ENCODE measurements at places on chromosomes 3 and 15. TPM values are rescaled to one million over a fixed set of nuclear protein-coding genes. Genes with fewer than 3 reads are reported as not detected.
A peak's percentile ranks its signal among the peaks of the same experiment; 100 is the strongest.

- no peaks in the 10 kb centered on the region for H3K27me3 ChIP-seq
- no peak overlapping the region for H3K27ac ChIP-seq
- DNase-seq, result no peak
- peaks cover 1% of the 10 kb centered on the region for H3K36me3 ChIP-seq
These were observed 64.0 kb upstream of the CDAN1 start for GRCh38 chr15:42800731-42801474.

SLCO2A1 gene
- not detected for total RNA-seq

DNA sequence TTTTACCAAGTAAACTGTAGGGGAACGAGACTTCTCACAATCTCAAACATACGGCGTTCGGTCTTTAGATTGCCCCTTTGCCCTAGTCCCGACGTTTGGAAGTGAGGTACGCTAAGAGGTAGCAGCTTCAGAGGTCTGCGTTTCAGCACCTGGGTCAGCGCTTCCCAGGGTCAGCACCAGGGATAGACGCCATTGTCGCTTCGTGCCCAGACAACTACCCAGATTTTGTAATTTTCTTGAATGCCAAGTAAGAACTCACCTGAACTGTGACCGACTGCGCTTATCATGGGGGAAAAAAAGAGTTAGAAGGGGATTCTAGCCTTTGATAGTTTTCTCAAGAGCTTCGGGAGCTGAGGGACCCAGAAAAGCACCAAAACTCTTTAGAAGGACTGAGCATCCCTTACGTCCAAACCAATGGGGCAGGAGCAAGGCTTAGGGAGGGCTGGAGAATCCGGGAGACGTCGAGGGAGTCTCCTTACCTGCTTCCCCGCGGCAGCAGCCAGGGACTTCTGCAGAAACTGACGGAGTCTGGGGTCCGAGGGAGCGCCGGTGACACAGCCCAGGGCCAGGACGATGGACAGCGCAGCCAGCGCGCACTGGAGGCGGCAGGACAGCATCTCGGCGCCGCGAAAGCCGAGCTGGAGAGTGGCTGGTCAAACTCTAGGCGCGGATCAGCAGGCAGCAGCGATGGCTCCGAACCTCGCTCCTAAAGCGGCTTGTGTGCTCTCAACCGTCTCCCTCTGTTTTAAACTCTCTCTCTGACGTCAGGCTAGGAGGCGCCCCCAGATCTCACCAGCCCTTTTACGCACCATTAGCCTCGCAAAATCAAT is at the start of gene SST:
Gene SST (minus strand): TSS at position 720 of the 830 bp plus-strand sequence. CDS start 103 bp downstream, at position 617.
- H3K27ac ChIP-seq, result no peak within 1 kb of the TSS
- DNase-seq, result no peak
- no peaks in the 10 kb centered on the region for H3K4me1 ChIP-seq
- peaks cover 48% of the 10 kb centered on the region for H3K27me3 ChIP-seq
- no peak within 1 kb of the TSS for H3K4me3 ChIP-seq

DNA sequence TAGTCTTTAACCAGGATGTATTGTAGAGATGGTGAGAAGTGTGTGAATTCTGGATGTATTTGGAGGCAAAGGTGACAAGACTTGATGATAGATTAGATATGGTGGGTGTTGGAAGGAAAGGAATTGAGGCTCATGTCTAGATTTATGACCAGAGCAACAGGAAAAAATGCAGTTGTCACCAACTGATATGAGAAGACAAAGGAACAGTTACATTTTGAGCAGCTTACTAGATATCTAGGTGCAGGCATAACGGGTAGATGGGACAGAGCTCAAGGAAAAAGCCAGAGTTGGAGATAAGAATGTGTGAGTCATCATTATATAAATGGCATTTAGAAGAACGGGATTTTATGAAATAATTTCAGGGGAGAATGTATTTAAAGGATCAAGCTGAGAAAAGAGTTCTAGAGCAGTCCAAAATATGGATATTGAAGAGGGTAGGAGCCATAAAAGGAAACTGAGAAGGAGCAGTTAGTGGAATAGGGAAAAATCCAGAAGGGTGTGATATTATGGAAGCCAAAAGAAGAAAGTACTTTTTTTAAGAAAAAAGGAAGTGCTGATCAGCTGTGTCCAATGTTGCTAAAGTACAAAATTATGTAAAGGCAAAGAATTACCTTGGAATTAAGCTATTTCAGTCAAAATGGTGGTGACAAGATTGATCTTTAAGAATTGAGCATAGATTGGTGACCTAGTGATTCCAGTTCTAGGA is 262.5 kb downstream of the CGGBP1 start:
- peaks cover 18% of the 10 kb centered on the region for H3K4me1 ChIP-seq
- no peak overlapping the region for H3K27ac ChIP-seq
- no peaks in the 10 kb centered on the region for H3K36me3 ChIP-seq
- no peak for DNase-seq
- peaks cover 36% of the 10 kb centered on the region for H3K27me3 ChIP-seq

GHSR gene
- total RNA-seq, result not detected

DNA sequence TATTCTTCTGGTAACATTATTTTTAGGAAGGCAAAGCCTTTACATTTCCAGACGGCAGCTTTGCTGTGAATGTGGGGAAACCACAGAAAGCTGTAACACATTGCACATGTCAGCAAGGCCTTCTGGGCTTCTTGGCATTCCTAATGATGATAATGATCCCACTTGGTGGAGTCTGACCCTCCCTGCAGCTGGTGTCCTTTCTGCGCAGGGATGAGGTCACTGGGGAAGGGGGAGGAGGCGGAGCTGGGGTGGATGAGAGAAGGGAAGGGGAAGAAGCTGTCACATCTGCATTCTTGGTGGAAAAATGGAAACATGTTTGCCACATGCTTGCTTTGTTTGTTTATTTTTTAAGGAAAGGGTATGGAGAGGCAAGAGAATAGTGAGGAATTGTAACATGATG is 68.6 kb downstream of the FILIP1L start:
- peaks cover 14% of the 10 kb centered on the region for H3K4me1 ChIP-seq
- peaks cover 1% of the 10 kb centered on the region for H3K36me3 ChIP-seq
- H3K27ac ChIP-seq, result no peak overlapping the region
- DNase-seq, result no peak
- H3K27me3 ChIP-seq, result no peaks in the 10 kb centered on the region

DNA sequence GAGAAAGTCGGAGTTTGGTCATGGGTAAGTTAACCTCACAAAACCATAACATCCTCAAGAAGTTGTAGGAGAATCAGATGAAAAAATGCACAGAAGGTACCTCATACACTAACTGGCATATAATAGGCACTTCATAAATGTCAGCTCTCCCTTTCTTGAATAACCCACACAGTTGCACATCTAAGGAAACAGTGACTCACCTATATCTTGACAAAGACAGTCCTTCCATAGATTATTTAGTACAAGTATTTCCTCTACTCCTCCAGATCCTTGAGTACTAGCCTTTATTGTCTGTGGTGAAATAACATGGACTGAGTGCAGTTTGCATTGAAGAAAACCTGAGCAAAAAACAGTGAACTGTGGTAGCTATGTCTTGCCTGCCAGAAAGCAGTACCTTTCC is 46.6 kb downstream of the MAGI1 start:
- peaks cover 2% of the 10 kb centered on the region for H3K27me3 ChIP-seq
- no peaks in the 10 kb centered on the region for H3K4me1 ChIP-seq
- H3K36me3 ChIP-seq, result no peaks in the 10 kb centered on the region
- no peak for DNase-seq
- no peak overlapping the region for H3K4me3 ChIP-seq

GRCh38 chr15:71434774-71435173 is 319.5 kb downstream of the THSD4 start:
- H3K27me3 ChIP-seq, result peaks cover 2% of the 10 kb centered on the region
- H3K27ac ChIP-seq, result no peak overlapping the region
- H3K4me3 ChIP-seq, result no peak overlapping the region
- no peaks in the 10 kb centered on the region for H3K4me1 ChIP-seq

DNA sequence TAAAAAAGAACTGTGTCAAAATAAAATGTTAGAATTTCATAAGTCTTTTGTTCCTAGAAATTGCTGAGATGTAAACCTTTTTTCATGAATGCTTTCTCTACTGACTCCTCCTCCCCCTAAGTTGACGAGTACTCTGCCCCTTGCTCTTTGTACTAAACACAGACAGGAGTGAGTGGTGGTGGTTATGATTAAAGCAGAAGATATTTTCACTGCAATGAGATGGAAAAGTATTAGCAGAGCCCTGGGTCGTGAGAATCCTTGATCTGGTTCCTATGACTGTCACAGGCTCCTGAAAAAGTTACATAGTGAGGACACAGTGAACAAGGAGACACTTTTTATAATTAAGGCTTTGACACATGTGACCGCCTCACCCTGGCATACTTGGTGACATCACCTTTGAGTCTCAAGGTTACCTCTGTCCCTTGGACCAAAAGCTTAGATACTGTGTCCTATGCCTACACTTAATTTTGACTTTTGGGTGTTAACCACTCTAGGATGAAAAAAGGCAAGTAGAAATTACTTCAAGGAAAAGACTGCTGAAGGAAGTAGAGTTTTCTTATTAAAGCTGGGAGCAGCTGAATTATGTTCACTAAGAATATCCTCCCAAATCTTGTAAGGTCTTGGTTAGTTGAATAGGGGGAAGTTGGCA is 130.4 kb upstream of the LYSMD4 start:
- no peaks in the 10 kb centered on the region for H3K27me3 ChIP-seq
- no peaks in the 10 kb centered on the region for H3K4me1 ChIP-seq
- H3K27ac ChIP-seq, result no peak overlapping the region
- H3K36me3 ChIP-seq, result no peaks in the 10 kb centered on the region
- H3K4me3 ChIP-seq, result no peak overlapping the region

GRCh38 chr3:110767156-110767555 is 304.5 kb upstream of the NECTIN3 start:
- DNase-seq, result no peak
- no peak overlapping the region for H3K27ac ChIP-seq
- peaks cover 5% of the 10 kb centered on the region for H3K4me1 ChIP-seq
- no peaks in the 10 kb centered on the region for H3K36me3 ChIP-seq
- H3K27me3 ChIP-seq, result peaks cover 2% of the 10 kb centered on the region

DNA sequence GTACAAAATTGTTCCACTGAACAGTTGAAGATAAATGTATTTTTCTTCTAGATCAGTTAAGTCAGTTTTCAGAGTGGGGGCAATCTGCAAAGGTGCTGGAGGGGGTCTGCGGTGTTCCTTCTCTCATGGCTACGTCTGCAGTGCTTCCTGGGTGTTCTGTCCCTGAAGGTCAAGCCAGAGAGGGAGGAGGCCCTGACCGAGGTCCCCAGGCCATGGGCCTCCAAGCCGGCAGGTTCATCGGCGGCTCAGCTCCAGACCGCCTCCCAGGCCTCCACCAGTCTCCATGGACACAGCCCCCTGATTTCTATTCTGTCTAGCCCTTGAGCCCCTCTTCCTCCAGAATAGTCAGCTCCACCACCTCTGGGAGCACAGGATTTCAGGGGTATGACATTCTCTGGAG is 28.5 kb upstream of the TSEN2 start:
- no peak overlapping the region for H3K27ac ChIP-seq
- DNase-seq, result no peak
- no peak overlapping the region for H3K4me3 ChIP-seq
- H3K36me3 ChIP-seq, result no peaks in the 10 kb centered on the region
- H3K27me3 ChIP-seq, result peaks cover 3% of the 10 kb centered on the region

GRCh38 chr3:116166121-116166520 is 279.2 kb downstream of the LSAMP start:
- DNase-seq, result no peak
- H3K27ac ChIP-seq, result no peak overlapping the region
- peaks cover 3% of the 10 kb centered on the region for H3K27me3 ChIP-seq

GRCh38 chr3:133754455-133754854 is 8.3 kb downstream of the TF start:
- no peaks in the 10 kb centered on the region for H3K36me3 ChIP-seq
- H3K27me3 ChIP-seq, result no peaks in the 10 kb centered on the region
- no peak overlapping the region for H3K4me3 ChIP-seq
- H3K4me1 ChIP-seq, result no peaks in the 10 kb centered on the region

CD86 gene
- total RNA-seq, result 3.8 TPM

- H3K27me3 ChIP-seq, result peaks cover 14% of the 10 kb centered on the region
- H3K27ac ChIP-seq, result no peak overlapping the region
- H3K36me3 ChIP-seq, result no peaks in the 10 kb centered on the region
- H3K4me1 ChIP-seq, result peaks cover 14% of the 10 kb centered on the region
These were observed 23.3 kb upstream of the HEG1 start for GRCh38 chr3:125078951-125079674.

DNA sequence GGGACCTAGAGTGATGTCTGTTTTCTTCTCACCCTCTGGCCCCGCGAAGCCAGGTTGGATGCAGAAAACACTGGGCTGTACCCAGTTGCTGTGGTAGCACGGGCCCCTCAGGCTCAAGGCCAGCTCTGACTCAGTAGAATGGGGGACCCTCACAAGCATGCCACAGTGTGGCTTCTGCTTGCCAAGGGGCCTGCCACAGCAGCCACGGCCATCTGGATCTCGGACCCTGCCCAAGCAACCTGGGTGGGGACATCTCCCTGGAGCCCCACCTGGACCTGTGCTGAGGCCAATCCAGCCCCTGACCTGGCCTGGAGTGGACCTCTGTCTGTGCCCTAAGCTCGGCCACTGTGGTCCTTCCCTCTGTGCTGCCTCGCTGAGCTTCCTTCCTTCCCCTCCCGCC is 59.0 kb downstream of the MGLL start:
- no peak overlapping the region for H3K27ac ChIP-seq
- no peaks in the 10 kb centered on the region for H3K36me3 ChIP-seq
- H3K27me3 ChIP-seq, result peaks cover 5% of the 10 kb centered on the region
- peaks cover 4% of the 10 kb centered on the region for H3K4me1 ChIP-seq
- no peak for DNase-seq
- H3K4me3 ChIP-seq, result no peak overlapping the region

GRCh38 chr3:122533480-122533879 is 18.7 kb upstream of the KPNA1 start:
- peaks cover 65% of the 10 kb centered on the region for H3K36me3 ChIP-seq
- no peak for DNase-seq
- H3K27ac ChIP-seq, result peak overlapping the region; percentile 80
- H3K4me1 ChIP-seq, result peaks cover 60% of the 10 kb centered on the region
- no peak overlapping the region for H3K4me3 ChIP-seq

RFTN1 gene
- total RNA-seq, result 97.6 TPM

GRCh38 chr3:45623846-45624245 is 29.3 kb downstream of the LIMD1 start:
- peak overlapping the region; percentile 31 for H3K27ac ChIP-seq
- no peak overlapping the region for H3K4me3 ChIP-seq
- H3K4me1 ChIP-seq, result peaks cover 11% of the 10 kb centered on the region

Data from activated T-helper 1 cell treated with anti-CD3 and anti-CD28 coated beads, Interleukin-12 subunit alpha, Interleukin-12 subunit beta, Interleukin-2, Interleukin-4 antibody, amounts not matched to agents 30 ng/mL and 10 ng/mL and 1 ng/mL, durations not matched to agents 14 hours and 24 hours and 36 hours (primary cell).